Amniotic stem cell (primary cell): ENCODE measurements at places on chromosomes 7 and 10.
A peak's percentile ranks its signal among the peaks of the same experiment; 100 is the strongest.

GRCh38 chr7:28005075-28005846, 175.3 kb downstream of the JAZF1 start:
- no peak for DNase-seq

DNA sequence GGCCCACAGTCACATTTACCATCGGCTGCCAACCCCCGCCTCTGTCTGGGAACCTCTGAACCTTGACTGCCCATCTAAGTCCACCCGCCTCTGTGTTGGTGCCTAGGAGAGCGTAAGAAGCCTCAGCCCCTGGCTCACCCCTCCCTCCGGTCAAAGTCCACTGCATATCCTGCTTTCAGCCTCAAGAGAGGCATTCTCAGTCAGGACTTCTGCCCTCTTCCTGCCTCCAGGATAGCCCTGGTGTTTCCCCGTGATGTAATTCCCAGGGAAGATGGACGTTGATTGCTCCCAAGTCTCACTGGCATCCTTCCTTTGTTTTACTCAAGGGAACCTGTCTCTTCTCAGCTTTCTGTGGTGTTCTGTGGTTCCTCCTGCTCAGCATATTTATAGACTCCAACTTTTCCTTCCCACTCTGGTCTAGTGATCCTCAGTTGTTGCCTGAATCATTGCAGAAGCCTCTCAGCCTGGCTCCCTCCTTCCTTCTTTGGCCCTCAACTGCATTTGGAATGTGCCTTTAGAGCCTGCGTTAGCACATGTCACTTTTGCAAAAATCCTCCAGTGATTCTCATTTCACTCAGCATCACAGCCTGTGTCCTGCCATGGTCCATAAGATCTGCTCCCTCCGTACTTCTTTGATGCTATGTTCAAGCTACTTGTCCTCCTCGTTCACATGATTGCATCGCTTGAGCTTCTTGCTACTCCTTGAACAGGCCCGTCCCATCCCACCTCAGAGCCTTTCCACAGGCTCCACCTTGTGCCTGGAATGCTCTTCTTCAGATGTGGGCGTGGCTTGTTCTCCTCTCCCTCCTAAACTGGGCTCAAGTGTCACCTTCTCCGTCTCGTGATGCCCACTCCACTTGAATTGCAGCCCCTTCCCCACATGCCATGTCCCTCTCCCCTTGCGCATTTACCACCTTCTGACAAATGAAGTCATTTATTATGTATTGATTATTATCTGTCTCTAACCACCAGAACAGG, 124.2 kb downstream of the PLPP4 start:
- no peak for DNase-seq

DNA sequence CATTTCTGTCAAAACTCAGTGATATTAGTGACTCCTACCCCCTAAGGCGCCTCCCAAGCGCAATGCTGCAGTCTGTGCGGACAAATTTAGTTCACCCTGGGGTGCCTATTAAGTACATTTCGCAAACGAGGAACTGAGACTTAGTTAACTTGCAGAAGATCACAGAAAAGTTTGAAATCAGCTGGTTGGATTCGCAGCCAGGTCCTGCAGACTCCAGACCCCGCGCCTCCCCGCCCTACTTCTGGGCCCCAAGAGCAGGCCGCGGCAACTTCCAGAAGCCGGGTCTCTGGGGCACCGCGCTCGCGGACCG, 588 bp downstream of the CYREN start:
- no peak for DNase-seq

- no peak for DNase-seq
Observed at GRCh38 chr7:127514499-127514898, 70.9 kb downstream of the GCC1 start.

DNA sequence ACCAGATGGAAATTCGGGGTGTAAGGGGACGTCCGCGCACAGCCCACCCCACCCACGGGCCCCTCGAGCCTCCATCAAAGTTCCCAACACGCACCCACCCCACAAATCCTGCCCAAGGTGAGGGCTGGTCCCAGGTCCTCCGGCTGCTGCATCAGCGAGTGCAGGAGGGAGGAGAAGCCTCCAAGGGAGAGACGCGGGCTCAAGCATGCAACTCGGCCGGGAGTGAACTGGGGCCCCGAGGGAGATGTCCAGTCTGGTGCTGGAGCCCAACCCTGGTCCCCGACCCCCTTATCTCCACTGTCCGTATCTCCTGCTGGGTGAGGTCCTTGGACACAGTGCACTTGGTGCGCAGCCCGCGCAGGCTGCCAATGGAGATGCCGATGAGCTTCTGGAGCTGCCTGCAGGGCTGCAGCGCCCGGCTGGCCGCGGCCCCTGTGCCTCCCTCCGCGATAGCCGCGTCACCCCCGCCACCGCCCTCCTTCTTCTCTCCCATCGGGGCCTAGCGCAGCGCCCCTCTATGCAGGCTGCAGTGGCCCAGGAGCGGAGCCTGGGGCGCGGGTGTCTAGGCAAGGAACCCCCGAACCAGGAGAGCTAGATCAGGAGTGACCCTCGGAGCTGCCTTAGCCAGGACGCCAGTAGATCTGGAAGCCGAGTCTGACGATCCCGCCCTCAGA, 489.2 kb downstream of the ZNF33B start:
- DNase-seq, result no peak

- DNase-seq, result no peak
Observed at GRCh38 chr10:91345716-91346115, 64.4 kb upstream of the HECTD2 start.

DNA sequence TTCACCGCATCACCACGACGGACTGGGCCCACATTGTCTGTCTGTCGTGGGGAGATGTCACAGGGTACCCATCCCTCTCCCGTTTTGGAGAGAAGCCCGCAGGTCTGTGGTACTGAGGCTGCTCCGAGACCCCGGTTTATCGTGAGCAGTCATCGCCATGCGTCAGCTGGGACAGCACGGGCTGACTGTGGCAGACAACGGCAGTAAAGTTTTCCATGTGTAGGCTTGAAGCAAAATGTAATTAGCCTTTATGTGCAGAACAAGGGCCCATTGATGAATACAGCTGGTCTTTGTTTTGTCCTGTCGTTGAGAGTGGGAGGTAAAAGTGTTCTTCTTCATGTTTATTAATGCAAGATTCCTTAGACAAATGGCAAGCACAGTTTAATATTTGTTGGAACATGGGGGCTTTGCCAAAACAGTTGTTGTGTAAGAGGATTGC, 167.4 kb upstream of the SH2B2 start:
- no peak for DNase-seq

DNA sequence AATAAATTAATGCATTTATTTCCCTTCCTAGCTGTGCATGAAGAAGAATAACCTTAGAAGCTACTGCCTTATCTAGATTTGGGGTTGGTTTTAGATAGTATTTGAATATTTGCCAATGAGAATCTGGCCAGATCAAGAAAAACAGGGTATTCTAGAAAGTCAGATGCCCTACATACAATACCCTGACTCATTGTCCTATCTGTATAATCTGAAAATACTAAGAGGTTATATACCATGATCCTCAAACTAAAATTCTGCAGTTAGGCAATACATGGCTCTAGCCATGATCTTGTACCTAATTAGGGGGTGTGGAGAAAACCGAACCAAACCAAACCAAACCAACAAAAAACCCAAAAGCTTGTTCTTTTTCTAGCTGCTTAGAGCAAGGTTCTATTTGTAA, 240.4 kb upstream of the LYZL1 start:
- no peak for DNase-seq

- no peak for DNase-seq
Observed at GRCh38 chr7:81433692-81434331, 336.0 kb downstream of the HGF start.

DNA sequence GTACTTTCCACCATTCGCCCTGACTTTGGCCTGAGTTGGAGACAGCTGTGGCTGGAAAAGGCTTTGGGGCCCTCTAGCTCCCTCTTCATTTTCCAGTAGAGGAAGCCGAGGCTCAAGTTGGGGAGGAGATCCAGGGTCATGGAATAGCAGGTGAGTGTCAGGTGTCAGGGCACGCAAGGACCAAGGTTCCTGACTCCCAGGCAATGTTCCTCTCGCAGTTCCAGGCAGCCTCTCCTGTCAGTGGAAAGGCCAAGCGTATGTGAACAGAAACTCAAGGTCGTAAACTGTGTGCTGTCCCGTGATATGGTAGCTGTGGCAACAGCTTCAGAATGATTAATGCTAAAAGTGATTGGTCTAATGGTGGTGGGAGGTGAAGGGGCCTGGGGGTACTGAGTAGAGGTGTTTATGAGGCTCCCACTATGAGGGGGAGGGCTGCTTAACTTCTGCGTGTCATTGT, 13.2 kb downstream of the ADAMTS14 start:
- no peak for DNase-seq

GRCh38 chr7:106731646-106732444, 70.9 kb upstream of the CCDC71L start:
- DNase-seq, result no peak

- DNase-seq, result no peak
Observed at GRCh38 chr10:100687143-100688003, 58.0 kb upstream of the PAX2 start.

- no peak for DNase-seq
Observed at GRCh38 chr7:40761762-40762560, 627.2 kb downstream of the SUGCT start.

GRCh38 chr7:101950450-101951119, 133.2 kb downstream of the CUX1 start:
- no peak for DNase-seq

DNA sequence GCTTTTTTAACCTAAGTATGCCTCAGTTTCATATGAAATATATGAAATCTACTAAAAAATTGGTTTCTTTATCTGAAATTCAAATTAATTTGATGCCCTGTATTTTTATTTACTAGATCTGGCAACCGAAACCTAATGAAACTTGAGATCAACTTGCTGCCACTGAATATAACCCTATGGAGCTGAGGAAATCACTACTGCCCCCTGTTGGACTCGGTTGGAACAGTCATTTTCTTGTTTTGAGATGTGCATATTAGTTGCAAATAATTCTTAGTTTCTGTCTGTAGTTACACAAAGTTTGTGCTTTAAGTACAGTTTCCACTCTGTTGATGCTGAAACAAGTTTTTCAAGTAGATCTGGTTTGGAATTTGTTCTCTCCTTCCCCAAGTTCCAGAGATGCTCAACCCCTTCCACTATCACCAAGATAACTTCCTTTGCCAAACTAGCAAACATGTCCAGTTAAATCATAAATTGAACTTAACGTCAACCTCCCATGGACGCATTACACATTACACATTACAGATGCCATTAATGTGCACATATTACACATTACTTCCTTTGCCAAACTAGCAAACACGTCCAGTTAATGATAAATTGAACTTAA, 22.2 kb upstream of the EXOC4 start:
- no peak for DNase-seq

GRCh38 chr7:47885309-47885986, 62.8 kb downstream of the PKD1L1 start:
- no peak for DNase-seq

DNA sequence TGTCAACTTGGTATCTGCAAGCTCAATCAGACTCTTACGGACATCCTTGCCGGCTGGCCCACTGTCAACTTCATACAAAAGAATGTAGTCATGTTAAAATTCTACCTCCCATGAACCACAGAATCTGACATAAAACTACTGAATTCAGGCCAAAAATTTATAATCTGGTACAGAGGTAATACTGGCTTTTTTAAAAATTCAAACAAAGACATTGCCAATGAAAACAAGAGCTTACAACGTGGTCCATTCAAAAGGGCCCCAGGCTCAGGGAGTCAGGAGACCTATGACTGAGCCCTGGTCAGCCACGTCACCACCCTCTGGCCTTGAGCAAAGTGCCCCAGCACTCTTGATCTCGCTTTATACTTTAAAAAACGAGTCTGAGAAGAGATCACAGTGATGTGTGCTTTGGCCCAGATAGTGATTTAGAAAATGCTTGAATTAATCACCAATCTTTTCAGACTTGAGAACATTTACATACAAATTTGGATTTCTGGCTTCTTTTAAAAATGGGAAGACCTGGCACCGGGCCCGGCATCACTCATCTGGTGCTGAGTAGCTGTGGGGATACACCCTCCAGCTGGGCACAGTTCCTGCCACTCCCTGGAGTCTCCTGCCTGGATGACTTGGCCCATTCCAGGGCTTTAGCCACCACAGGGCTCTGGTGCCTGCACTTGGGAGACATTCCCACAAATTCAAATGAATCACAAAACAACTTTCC, 94.1 kb downstream of the PIP4K2A start:
- peak; percentile 83 for DNase-seq
